Right renal pelvis (tissue), 4 donors: ENCODE measurements at places on chromosomes 16 and 17.

- DNase-seq: no peak
These were observed 1.9 kb downstream of the SRSF1 start for GRCh38 chr17:58005031-58005727.

DNA sequence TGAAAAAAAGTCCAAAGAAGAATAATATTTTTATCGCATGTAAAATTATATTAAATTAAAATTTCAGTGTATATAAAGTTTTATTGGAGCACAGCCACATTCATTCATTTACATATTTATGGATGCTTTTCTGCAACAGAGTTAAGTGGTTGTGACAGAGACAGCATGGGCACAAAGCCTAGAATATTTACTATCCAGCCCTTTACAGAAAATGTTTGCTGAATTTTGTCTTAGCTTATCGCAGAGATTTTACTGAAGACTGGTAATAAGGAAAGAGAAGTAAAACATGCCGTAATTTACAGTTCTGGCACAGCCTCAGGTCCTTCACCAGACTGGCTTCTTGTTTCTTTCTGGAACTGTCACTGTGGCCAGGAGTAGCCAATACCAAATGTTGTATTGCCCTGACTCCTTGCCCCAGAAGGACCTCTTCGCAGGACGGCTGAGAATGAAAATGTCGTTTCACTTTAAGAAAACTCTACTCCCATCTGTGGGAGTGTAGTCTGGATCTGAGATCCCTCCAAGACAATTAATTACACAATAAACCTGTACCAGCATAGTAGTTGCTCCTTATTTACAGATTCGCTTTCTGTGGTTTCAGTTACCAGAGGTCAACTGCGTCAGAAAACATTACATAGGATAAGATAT lies 94.9 kb upstream of the GOT2 start:
- no peak for DNase-seq

GRCh38 chr17:76136276-76137000 lies 4.6 kb downstream of the FOXJ1 start:
- no peak for DNase-seq

DNA sequence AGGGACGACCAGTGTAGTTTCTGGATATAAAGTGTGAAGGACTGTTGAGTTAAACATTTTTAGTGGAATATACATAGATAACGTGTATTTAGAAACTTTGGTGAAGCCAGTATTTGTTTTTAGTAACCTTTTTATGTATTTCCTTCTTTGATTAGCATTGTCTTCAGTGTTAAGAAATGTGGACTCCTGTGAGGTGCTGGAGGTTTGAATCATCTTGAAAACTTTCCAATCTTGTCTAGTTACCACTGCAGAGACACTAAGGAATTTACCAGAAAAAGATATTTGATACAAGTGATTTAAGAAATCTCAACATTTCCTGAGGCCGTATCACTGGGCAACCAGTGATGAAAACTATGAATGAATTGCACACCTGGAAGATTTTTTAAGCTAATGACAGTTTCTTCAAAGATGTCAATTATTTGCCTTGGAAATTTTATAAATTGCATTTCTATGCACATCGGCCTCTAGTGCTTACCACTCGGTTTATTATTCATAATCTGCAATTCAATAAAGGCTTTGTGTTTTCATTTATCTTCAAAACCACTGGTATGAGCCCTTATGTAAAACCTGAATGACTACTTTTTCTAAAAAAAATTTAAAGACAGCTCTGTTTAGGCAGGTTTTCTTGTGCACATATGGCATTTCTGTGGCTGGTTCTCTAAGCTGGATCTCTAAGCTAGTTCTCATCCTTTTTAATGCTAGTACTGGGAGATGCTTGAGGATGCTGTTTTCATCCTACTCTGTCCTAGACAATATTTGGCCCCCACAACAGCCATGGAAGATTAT lies 31.4 kb upstream of the ADCY7 start:
- no peak for DNase-seq

- DNase-seq: no peak
These were observed 4.9 kb downstream of the NACA2 start for GRCh38 chr17:61586031-61586566.

- DNase-seq: no peak
These were observed 106.2 kb downstream of the KCNJ12 start for GRCh38 chr17:21482189-21482865.

- DNase-seq: no peak
These were observed 2.7 kb downstream of the LITAF start for GRCh38 chr16:11583889-11584565.

DNA sequence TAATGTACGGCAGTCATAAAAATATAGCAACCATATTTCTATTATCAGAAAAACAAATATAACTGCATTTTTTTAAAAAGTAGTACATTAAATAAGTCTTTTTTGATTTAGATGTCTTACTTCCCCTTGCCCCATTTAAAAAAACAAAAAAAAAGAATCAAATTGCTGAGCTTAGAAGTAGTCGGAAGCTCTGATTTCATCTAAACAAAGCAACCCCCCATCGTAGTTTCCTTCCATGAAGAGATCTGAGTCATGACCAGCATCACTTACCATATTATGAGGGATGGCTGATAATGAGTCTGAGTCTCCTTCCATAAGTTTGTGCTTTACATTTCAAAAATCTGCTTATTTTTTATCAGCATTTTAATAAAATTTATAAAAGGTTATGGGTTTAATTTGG lies 86.2 kb downstream of the ITFG1 start:
- no peak for DNase-seq

GRCh38 chr17:32006957-32007462 lies at the start of gene LRRC37B:
TSS of gene LRRC37B (plus strand) at chr17:32007383. CDS start at chr17:32021393, 14,010 bp downstream.
- DNase-seq: no peak

GRCh38 chr17:78426293-78426879 lies 47.9 kb downstream of the PGS1 start:
- DNase-seq: no peak

- DNase-seq: no peak
These were observed 18.4 kb downstream of the SLC35G3 start for GRCh38 chr17:35175638-35176415.

DNA sequence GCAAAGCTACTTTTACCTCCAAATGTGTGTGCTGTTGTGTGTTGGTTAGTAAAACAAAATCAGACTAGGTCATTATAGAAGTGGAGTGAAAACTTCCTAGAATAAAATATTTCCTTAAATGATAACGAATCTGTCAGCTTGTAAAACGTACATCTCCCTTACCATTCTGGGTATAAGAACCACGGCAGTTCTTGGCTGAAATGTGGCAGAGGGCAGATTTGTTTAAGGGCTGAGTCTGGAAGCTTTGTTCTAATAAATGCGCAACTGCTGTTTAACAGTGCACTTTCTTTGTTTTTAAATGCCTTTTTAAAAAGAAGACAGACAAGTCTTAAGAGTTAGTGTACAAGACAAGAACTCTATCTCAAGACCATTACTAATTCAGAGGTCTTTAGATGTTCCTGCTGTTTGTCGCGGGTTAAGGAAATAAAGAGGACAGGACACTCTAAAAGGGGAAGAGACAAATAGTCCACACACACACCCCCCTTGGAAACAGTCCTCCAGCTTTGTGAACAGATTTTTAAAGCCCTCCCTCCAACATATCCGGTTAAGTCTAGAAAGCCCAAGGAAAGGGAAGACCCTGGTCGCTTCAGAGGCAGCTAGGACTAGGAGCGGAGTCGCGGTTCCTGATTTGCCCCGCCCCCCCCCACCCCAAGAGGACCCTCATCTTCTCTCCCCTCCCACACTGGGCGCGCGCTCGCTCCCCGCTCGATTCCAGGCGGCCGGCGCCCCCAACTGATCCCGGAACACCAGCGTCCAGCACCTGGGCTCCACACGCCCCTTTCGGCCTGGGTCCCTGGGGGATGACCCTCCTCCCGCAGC lies 658 bp downstream of the SYNRG start:
- peak; percentile 39 for DNase-seq

GRCh38 chr17:57269598-57270255 lies 13.4 kb downstream of the MSI2 start:
- no peak for DNase-seq

- DNase-seq: no peak
These were observed 28.3 kb downstream of the NPLOC4 start for GRCh38 chr17:81608605-81609004.

- DNase-seq: no peak
These were observed 50.7 kb upstream of the TAC4 start for GRCh38 chr17:49898366-49899190.

- DNase-seq: no peak
These were observed 91.9 kb upstream of the CBX4 start for GRCh38 chr17:79930877-79931816.

- no peak for DNase-seq
These were observed 6.0 kb upstream of the CCL4L2 start for GRCh38 chr17:36204724-36205500.

GRCh38 chr16:25065899-25066298 lies 45.6 kb upstream of the LCMT1 start:
- no peak for DNase-seq

DNA sequence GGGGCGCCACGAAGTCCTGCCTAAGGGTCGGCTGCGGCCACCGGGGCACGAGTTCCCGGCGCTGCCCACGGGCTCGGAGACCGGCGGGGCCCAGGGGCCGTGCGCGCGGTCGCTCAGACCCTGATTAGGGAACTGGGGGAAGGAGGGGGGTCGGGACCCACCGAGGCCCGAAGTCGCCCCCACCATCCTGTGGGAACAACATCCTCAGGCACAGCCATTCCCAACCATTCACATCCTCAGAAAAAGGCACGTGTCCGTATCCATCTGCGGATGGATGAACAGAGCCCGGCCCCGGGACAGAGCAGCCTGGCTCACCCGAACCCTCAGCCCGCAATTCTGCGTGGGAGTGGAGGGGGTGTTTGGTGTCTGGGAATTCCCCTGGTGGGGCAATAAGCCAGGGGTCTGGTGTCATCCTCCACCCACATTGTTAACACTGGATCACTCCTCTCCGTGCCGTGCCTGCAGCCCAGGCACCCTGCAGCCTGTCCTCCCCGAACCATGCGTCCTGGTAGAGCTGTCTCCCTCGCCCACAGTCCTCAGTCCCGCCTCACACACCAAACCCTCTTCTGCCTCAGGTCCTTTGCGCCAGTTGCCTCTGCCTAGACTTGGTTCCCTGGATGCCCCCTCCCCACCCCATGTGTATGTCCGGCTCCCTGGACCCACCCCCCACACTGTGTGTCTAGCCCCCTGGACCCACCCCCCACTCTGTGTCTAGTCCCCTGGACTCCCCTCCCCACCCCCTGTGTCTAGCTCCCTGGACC lies 789 bp upstream of the CCDC57 start:
- DNase-seq: no peak

DNA sequence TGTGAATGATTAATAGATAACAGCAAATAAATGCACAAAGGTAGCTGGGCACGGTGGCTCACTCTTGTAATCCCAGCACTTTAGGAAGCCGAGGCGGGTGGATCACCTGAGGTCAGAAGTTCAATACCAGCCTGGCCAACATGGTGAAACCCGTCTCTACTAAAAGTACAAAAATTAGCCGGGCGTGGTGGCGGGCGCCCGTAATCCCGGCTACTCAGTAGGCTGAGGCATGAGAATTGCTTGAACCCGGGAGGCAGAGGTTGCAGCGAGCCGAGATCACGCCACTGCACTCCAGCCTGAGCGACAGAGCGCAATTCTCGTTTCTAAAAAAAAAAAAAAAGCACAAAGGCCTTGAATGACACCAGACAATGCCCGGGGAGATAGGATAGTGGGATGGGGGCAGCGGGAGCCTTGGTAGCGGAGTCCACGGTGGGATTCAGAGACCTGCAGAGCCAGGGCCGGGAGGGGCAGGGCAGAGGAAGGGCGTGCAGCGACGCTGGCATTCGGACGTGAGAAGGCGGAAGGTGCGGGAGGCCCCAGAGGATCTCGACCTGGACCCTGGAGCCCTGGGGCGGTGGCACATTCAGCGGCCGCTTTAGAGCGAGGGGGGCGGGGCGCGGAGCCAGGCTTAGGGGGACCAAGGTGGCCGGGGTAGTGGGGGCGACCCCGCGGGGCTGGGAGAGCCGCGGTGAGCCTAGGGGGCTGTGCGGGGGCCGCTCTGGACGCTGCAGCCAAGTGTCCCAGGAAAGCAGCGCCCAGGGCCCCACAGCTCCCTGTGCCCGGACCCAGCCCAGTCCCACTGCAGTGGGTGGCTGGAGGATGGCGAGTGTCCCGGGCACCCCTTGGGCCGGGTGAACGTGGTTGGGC lies 999 bp upstream of the FLYWCH2 start:
- no peak for DNase-seq

DNA sequence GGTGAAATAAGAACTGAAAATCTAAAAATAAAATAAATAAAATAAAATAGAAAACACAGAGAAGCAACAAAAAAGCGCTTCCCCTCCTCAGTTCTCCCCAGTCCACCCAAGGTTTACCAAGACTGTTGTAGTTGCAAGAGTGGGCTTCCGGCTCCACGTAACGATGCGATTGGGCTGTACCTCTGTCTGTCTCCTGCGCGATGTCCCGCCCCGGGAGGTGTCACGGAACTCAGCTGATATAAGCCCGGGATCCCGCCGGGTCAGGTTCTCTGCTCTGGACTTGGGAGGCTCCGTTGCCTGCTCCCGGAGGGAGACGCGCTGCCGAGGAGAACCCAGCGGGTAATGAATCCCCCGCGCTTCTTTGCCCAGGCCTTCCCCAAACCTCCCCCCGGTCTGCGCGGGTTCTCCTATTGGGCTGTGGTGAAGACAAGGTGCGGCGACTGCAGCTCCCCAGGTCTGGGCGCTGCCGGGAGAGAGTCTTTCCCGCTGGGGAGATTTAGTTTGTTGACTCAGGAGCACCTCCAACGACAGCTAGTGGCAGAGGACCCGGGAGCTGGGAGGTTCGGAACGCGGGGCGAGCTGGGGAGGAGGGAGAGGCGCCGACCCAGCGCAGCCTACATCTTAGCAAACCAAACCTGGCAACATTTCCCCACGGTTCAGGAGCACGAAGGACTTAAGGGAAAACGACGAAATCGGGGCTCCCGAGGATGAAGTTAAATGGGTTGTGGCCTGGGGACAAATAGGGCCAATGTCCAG lies at the start of gene SLFN5:
Gene SLFN5 (plus strand): TSS at position 268 of the 756 bp plus-strand sequence. CDS start 15,619 bp downstream, outside the sequence.
- peak; percentile 85 for DNase-seq

DNA sequence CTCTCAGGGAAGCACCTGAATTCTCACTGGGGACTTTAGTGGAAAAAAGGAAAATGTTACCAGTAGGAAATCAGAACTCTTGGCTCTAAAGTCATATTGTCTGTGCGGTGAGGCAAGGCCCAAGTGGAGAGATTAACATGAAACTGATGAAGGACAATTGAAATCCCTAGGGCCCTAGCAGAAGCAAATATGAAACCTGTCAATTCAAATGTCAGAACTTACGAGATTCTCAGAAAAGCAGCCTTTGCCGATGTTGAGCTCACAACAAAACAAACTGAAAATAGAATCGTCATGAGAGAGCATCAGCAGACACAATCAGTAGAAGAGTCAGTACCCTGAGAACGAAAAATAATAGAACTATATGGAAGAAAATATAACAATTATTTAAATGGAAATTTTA lies 108.8 kb downstream of the ELAC2 start:
- DNase-seq: no peak

- no peak for DNase-seq
These were observed 1.6 kb downstream of the ALG1 start for GRCh38 chr16:5073279-5073629.

GRCh38 chr16:73196670-73197069 lies 148.7 kb upstream of the ZFHX3 start:
- DNase-seq: no peak
